ENCODE measurements at places on chromosomes 7 and 10.
A peak's percentile ranks its signal among the peaks of the same experiment; 100 is the strongest.

- DNase-seq: no peak
Measured at GRCh38 chr10:64037071-64037661, 516.0 kb downstream of the REEP3 start.

- no peak for DNase-seq
Measured at GRCh38 chr7:78420001-78420400, 621.4 kb downstream of the PHTF2 start.

GRCh38 chr10:123878666-123879303, 12.8 kb downstream of the CPXM2 start:
- peak; percentile 63 for DNase-seq

GRCh38 chr10:125396676-125397075, 236.3 kb upstream of the CTBP2 start:
- DNase-seq: peak; percentile 47

GRCh38 chr10:128568041-128568440, 441.8 kb upstream of the MKI67 start:
- no peak for DNase-seq

GRCh38 chr7:99098824-99099498, 44.9 kb downstream of the SMURF1 start:
- peak; percentile 90 for DNase-seq

GRCh38 chr10:5575144-5575481, 50.4 kb downstream of the CALML3 start:
- DNase-seq: no peak

DNA sequence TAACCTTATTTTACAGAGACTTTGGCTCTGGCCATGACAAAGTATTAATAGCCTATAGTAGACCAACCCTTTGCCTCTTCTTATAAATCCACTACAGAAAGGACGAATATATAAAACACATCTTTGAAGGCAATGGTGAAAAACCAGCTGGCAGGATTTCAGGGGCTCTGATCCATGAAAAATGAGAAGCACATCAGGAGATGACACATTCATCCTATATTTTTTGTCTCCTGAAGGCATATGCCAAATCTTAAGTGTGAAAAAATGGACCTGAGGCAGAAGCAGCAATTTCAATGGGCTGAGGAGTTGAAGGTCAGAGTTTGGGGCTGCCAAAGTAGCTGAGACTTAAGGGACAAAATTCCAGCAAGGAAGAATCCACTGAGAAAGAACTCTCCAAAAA, 14.4 kb downstream of the RNF216 start:
- DNase-seq: peak; percentile 25

GRCh38 chr7:39978230-39978934, 28.3 kb downstream of the CDK13 start:
- no peak for DNase-seq

DNA sequence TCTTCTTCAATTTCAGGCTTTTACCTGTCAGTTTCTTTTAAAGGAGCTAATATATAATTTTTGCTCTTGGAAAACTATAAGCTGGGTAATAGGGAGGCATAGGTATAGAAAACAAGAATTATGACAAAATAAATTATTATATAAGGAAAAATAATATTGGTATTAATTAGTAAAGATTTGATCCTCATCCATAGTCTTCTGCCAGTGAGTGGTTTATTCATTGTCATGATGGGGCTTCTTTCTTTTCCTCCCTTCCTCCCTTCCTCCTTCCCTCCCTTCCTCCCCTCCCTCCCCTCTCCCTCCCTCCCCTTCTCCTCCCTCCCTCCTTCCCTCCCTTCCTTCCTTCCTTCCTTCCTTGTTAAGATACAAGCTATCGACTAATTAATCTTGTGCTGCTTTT, 698.6 kb downstream of the SORCS3 start:
- DNase-seq: no peak

GRCh38 chr10:79044846-79045245, 23.9 kb upstream of the ZMIZ1 start:
- no peak for DNase-seq

GRCh38 chr10:88982366-88982765, 8.2 kb upstream of the FAS start:
- no peak for DNase-seq

DNA sequence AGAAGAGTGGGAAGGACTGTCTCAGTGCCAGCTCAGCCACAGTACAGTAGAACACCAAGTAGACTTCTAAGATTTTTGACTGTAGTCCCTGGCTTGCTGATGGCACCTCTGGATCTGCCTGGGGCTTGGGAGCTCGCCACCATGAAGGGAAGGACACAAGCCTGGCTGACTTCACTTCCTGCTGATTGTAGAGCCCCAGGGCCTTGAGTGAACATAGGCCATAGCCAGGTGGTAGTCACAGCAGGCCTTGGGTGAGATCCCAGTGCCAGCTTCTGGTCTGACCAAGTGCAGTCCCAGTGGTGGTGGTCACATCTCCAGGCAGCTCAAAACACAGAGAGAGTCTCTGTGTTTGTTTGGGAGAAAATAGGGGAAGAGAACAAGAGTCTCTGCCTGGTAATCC, 57.6 kb upstream of the HBP1 start:
- DNase-seq: no peak

- DNase-seq: no peak
Measured at GRCh38 chr10:87860816-87861403, 2.4 kb downstream of the KLLN start.

GRCh38 chr10:30056767-30057355, 2.5 kb downstream of the JCAD start:
- peak; percentile 36 for DNase-seq

- DNase-seq: no peak
Measured at GRCh38 chr10:117736655-117737054, 194.1 kb downstream of the EMX2 start.

- DNase-seq: no peak
Measured at GRCh38 chr7:123260428-123260960, 60.7 kb upstream of the SLC13A1 start.

GRCh38 chr10:4982764-4983226, 19.6 kb downstream of the AKR1C1 start:
- DNase-seq: no peak

DNA sequence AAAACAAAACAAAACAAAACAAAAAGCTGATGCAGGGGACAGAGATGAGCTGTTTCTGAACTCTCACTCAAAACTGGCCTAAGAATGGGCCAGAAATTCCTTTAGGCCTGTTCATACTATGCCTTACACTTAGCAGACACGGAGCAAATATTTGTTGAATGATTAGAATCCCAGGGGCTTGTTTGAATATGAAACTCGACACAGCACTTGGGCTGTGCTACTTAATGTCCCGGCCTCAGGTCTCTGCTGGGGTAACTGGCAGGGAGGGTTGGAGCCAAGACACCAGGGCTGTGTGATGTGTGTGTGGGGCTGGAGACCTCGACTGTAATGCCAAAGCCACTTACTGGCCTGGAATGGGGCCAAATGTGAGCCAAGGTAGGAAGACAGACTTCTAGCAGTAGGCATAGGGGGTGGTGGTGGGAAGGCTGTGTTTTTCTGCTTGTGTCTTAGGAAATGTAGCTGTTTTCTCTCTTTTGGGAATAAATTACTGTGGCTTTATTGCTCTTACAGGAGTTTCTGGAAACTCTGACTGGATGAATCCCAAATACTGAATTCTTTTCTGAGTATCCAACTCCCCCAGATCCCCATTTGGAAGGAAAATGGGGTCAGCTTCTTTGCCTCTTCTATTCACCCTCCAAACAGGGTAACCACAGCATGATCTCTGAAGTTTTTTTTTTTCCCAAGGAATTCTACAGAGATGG, 66.7 kb downstream of the EMX2 start:
- peak; percentile 79 for DNase-seq

- DNase-seq: peak; percentile 37
Measured at GRCh38 chr7:104272767-104273384, 55.5 kb upstream of the LHFPL3 start.

DNA sequence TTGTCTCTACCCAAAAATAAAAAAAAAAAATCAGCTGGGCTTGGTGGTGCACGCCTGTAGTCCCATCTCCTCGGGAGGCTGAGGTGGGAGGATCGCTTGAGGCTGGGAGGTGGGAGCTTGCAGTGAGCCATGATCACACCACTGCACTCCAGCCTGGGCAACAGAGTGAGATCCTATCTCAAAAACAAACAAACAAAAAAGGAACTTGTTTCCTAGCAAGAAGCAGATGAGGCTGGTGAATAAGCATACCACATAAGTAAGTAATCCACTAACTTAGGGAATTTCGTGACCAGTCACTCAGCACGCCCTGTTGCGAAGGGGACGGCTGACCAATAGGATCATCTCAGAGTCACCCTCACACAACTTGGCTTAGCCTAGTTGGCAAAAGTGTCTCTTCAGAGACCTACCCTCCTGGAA, 64.6 kb downstream of the CUX1 start:
- peak; percentile 99 for DNase-seq

DNA sequence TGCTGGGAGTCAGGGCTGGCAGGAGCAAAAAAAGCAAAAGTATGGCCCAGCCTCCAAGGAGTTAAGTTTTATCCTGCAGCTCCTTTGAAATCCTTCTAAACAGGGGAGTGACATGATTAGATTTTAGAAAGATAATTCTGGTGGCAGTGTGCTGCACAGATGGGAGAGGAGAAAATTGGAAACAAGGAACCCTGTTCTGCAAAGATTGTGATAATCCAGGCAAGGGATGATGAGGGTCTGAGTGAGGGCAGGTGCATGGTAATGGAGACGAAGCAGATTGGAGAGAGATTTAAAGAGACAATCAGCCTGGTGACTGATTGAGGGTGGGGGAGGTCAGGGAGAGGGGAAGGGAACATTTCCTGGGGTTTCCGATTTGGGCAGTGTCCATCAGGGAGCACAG, 444.7 kb upstream of the PODXL start:
- DNase-seq: no peak
